ENCODE measurements at places on chromosomes 4 and X.

DNA sequence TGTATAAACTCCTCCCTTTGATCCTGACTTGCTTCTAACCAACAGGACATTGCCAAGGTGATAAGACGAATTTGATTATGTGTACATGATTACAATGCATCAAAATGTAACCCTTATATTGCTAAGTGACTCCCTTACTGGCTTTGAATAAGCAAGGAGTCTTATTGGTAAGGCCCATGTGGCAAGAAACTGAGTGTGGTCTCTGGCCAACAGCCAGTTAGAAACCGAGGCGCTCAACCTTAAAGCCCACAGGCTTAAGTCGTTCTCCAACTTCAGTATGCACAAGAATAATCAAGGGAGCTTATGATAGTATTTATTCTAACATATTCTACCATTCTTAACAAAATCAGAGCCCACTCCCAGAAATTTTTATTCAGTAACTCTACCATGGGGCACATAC is 374.2 kb upstream of the F9 start:
- no peak for DNase-seq

DNA sequence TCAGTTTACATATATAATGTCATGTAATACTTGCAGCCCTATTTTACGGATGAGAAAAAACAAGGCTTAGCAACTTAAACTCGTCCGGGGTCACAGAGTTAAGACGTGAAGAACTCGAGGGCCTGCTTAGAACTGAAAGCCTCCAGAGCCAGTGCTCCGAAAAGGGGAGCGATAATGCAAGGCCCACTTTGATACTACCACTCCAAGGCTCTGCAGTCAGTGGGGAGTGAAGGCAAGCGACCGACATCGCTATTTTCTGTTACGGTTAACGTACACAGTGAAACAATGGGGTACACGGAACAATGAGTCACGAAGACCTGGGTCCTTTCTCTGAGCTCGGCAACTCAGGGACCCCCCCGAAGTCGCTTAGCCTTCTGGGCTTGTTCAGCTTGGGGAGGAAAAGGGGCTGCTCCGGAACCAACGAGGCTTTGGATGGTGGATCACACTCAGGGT is 965 bp downstream of the PPA2 start:
- no peak for DNase-seq

DNA sequence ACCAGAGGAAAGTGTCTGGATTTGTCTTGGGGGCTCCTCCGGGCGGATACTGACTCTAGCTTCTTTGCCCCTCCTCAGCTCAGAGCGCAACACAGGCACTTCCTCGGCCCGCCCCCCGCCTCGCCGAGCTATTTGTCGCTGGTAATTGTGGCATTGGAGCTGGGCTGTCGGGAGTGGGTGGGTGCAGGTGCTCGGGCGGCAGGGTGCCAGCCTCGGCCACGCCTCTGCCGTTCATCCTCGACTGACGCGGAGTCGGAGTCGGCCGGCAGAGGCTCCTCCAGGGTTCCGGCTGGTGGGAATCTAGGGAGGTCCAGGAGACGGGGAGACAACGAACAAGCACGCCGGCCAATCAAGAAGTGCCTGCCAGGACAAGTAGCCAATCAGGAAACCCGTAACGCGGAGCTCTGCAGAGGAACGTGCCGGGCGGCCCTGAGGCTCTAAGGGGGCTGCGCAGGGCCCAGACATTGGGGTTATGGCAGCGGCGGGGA is 3.9 kb upstream of the SYN1 start:
- peak; percentile 63 for DNase-seq

DNA sequence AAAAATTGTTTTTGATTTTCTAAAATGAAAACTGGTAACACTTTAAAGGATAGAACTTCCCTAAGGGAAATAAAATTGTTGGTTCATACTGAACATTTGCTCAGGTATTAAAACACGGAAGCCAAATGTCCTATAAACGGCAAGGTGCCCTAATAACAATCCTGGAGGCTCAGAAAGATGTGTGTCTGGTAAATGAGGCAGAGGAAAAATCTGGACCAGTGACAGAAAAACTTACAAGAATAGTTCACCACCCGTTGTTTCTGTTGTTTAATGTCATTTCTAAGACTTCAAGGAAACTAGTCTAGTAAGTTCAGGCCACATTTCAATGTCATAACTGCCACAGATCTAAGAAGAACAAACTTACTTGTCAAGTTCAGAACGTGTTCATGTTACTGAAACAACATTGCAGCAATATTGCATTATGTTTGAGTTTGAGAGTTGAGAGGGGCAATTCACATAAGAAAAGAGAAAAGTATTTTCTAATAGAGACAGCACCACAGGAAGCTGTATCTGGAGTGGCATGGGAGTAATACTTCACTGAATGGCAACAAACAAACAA is 476.6 kb downstream of the GRXCR1 start:
- DNase-seq, result no peak

- no peak for DNase-seq
Observed at GRCh38 chr4:47525154-47525819, 40.2 kb downstream of the ATP10D start.

DNA sequence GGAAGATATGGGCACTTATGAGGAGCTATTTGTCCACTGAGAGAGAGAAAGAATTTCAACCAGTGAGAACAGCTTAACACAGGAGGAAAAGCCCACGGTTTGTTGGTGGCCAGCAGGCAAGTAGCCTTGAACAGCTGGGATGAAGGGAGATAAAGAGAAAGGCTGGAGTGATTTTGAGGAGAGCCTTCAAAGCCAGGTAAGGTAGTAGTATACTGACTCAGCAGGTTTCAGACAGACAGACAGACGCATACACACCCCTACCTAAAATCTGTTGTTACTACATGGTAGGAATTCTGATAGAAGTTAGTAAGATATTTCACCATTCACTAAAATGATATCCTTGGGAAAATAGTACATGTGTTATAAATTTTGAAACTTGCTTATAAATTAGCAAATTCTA is 60.5 kb downstream of the SEC24D start:
- DNase-seq, result no peak

GRCh38 chr4:184102488-184102887 is 115.2 kb downstream of the ENPP6 start:
- DNase-seq, result no peak

- DNase-seq, result no peak
Observed at GRCh38 chrX:86154553-86154952, 6.3 kb downstream of the DACH2 start.

GRCh38 chrX:24085101-24085500 is 30.3 kb downstream of the EIF2S3 start:
- DNase-seq, result no peak

- DNase-seq, result no peak
Observed at GRCh38 chrX:99588936-99589335, 821.1 kb downstream of the PCDH19 start.

DNA sequence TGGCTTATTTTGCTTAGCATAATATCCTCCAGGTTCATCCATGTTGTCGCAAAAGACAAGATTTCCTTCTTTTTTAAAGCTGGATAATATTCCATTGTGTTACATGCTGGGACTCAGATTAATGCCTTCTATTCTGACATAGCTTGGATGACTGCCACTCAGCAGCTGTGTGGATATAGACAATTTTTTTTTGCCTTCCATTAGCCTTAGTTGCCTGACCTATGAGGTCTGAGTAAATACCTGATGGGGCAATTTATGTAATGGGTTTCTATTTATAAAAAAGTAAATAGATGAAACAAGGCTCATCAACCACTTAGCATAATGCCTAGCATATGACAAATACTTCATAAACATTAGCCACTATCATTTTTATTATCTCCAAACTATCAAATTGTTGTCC is 515.4 kb downstream of the ZNF674 start:
- DNase-seq, result no peak

GRCh38 chr4:21092531-21092930 is 392.3 kb downstream of the PACRGL start:
- DNase-seq, result no peak

DNA sequence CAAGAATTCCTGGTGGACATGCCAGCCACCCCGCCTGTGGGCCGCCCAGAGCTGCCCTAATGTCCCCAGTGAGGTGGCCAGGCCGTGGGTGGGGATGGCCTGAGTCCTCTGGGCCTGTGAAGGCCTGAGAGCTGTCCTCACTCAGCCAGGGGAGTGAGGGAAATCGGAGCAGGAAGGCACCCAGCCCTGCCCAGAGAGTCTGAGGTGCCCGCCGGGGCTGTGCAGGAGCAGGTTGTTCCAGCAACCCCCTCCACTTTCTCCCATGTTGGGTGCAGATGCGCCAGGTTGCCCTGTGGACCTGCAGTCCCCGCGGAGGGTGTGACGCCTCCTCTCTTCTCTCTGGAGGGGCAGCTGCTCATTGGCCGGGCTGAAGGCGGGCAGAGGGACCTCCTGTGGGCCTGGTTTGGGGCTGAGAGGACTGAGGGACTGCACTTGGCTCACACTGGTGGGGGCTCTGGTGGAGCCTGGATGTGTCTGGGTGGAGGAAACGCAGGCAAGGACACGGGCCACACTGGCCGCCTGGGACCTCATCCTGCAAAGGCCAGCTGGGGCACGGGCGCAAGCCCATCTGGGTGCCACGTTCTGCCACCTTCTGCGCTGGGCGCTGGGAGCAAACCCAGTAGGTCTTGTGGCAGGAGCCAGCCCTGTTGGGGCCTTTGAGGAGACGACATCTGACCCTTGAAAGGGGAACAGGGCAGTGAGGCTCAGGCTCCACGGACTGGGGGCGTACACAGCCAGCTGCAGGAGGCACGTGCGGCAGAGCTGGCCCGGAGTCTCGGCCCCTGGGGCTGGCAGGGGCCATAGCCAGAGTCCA is 14.0 kb downstream of the DOK7 start:
- DNase-seq, result no peak

- DNase-seq, result no peak
Observed at GRCh38 chr4:60562334-60562733, 637.8 kb upstream of the ADGRL3 start.

- no peak for DNase-seq
Observed at GRCh38 chr4:98959411-98959810, 30.5 kb upstream of the EIF4E start.

- no peak for DNase-seq
Observed at GRCh38 chr4:10057023-10057395, 35.7 kb upstream of the SLC2A9 start.

DNA sequence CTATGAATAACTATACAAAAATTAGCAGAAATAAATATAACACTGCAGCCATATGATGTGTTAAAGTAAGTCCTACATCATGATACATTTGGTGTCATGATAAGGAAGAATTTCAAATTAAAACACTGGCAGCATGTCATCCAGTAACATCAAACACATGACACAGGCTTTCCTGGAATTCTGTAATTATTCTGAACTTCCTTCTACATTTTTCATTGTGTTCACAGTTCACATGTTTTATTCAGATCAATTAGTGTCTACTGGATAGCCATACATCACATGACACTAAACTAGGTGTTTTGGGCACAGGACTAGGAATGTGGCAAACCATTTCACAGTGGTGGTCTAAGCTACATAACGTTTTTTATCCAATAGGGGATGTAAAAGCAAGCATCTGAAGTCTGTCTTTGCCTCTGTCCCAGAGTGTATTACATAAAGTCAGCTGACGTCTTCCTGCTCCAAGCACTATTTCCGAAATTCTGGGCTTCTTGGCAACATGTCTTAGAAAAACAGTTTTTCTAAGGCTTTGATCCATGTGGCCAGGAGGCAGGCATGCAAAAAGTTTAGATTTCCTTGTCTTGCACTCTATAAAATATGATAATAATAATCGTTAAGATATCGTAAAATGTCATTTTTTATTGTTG is 707.9 kb downstream of the CENPC start:
- DNase-seq, result no peak

GRCh38 chrX:9905288-9905687 is 61.9 kb upstream of the CLDN34 start:
- no peak for DNase-seq

DNA sequence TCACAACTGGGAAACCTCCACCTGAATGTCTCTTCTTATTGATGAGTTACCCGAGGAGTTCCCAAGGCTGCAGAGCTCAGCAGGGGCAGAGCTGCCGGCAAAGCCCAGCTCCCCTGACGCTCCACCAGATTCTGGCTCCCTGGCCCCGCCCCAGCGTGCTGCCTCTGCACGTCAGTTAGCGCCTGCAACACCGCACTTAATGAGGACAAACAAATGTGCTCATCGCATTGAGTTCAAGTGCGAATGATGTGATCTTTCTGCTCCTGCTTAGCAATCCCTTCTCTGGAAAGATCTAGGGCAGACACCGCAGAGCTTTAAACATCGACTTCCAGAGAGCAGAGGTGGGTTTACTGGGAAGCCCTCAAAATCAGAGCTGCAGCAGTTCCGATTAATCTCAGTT is 55.5 kb upstream of the FBXW7 start:
- peak; percentile 49 for DNase-seq

- no peak for DNase-seq
Observed at GRCh38 chr4:166366012-166366411, 493.0 kb downstream of the TLL1 start.

- no peak for DNase-seq
Observed at GRCh38 chr4:26235500-26235899, 85.3 kb upstream of the RBPJ start.

DNA sequence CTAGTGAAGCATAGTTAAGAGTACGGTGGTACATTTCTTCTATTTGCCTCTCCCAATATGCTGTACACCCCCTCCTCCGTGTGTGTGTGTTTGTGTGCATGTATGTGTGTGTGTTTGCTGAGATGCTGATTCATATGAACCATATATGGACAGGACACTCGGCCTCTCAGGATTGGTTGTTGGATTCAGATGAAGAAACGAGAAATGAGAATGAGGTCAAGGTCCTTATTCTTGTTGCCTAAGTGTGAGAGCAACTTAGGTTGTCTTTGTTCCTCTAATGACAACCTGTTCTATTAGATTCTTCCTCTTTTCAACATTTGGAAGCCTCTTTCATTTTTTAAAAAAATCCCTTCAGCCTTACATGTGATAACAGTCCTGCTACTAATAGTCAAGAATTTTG is 1387.6 kb downstream of the STIM2 start:
- no peak for DNase-seq

DNA sequence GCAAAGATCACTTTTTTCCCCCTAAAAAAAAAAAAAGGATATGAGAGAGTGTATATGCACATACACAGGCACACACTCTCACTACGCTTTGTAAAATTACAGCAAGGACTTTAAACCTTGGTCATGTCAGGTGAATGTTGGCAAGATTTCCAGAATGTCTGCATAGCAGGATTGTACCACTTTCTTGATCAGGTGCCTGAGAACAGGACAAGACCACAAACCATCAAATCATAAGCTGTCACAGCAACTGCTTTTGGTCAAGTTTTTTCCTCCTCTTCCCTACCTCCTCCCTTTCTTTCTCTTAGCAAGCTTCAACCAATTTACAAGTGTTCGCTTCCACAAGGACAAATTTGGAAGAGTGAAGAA is 15.3 kb downstream of the PPARGC1A start:
- no peak for DNase-seq

- peak; percentile 27 for DNase-seq
Observed at GRCh38 chr4:67327245-67328017, 217.9 kb downstream of the CENPC start.

GRCh38 chr4:48141048-48141447 is 7.0 kb upstream of the TXK start:
- DNase-seq, result no peak

DNA sequence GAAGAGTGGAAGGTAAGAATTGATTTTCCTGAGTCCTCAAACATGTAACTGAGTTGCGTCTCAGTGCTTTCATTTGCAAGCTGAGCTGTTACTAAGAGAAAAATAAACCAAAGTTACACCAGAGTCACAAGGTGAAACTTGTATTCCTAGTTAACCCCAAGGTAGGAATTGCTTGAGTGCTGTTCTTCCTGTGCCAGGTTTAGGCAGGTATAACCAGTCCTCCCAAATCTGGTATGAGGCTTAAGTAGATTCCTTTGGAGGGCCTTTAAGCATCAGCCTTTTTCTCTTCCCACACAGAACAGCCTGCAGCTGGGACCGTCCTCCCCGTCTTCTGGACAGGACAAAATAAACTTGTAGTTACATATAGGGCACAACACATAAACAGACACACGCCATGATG is 2.3 kb upstream of the BTC start:
- DNase-seq, result no peak
